Hepatocyte (in vitro differentiated cells): ENCODE measurements at places on chromosomes 3 and 15.

DNA sequence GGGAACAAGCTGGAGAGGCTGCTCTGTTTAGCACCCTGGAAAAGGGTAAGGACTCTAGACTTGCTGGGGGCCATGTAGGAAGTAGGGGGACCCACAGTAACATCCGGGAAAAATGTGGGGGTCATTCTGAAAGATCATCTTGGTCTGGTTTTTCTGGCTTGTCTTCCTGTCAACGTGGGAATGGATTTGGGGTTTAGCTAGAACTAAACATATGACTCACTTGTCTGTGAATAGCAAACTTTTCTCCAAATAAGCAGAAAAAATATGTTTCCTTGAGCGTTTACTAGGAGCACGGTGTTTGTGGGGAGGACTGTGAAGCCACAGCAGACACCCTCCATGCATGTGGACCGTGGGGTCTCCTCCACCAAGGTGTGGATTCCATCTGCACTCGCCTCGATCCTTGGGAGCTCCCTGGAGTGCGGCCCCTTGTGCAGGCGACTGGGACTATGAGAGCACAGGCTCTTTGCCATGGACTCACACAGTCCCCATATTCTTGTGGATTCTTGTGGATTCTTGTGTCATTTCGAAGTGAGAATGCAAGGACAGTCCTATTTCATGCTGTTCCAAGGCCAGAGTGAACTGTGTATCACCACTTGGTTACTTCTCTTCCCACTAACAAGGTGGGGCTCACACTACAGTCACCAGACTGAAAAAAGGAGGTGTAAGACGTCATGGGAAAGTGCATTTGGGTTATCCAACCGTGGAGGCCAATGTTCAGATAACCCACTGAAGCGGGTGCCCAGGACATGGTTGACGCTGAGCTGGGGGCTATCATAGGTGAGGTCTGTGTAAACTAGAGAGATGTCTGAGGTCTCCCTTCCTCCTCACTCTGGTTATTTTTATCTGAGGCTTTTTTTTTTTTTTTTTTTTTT lies 25.5 kb downstream of the PGPEP1L start:
- no peak for DNase-seq

GRCh38 chr3:108311797-108312196 lies 15.4 kb downstream of the HHLA2 start:
- peak; percentile 14 for DNase-seq

GRCh38 chr3:16322189-16322588 lies 57.2 kb downstream of the OXNAD1 start:
- DNase-seq = no peak

- DNase-seq = no peak
These were observed 149.7 kb upstream of the FRMD4B start for GRCh38 chr3:69535613-69536012.

- no peak for DNase-seq
These were observed 195.4 kb upstream of the WNT5A start for GRCh38 chr3:55682461-55682860.

DNA sequence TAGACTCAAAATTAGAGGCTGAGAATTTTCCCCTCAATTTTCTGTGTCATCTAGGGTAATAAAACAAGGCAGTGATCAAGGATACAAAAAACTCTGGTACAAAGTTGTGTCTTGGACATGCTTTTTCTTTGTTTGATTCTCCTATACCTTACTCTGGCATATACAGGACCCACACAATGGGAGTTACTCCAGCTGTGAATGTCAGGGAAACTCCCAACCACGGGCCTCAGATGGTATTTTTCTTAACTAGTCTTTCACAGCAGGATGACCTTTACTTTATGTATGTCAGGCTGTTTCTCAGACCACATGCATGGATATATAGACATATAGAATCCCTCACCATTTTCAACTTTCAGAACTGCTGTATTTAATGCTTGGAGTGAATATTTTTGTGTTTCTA lies 41.3 kb downstream of the FEZF2 start:
- no peak for DNase-seq

- no peak for DNase-seq
These were observed 41.4 kb upstream of the USP3 start for GRCh38 chr15:63463036-63463435.

DNA sequence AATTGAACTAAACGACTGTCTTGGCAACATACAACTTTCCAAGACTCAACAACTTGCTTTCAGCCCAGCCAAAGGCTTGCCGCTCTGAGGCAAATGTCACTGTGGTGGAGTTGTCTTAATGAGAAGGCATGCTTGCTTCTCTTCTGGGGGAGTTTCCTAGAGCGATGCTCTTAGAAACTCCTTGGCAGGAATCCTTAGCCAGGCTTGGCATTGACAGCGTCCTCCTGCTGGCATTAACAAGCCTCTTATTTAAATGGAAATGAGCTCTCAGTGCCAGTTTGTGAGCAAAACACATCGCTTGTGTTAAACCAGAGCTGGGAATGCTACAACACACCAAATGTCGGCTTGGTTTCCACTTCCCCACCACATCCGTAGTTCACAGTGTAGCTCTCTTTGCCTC lies 265.5 kb upstream of the TPRG1 start:
- no peak for DNase-seq

GRCh38 chr3:15542614-15543013 lies 21.1 kb upstream of the COLQ start:
- DNase-seq = no peak

- DNase-seq = no peak
These were observed 103.2 kb upstream of the ST8SIA2 start for GRCh38 chr15:92290359-92290992.

- no peak for DNase-seq
These were observed 217.8 kb downstream of the SOX2 start for GRCh38 chr3:181929501-181929900.

DNA sequence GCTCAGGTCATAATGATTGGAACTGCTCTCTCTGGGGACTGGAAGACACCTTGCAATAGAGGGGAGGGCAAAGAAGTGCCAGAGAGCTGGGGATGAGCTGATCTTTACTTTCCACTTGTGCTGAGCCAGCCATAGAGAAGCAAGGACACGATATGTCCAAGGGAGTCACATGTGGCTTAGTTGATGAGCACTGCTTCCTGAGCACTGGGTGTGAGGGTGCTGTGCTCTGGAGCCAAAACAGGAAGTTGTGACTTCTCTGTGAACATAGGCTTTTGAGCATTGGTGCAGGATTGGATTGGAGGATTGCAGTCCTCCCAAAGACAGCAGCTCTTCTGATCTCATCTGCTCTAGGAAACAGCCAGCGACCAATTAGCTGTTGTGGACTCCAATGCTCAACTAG lies 6.7 kb downstream of the PARP14 start:
- DNase-seq = no peak

- DNase-seq = no peak
These were observed 54.2 kb upstream of the AMOTL2 start for GRCh38 chr3:134428401-134428800.

GRCh38 chr3:110343945-110344344 lies 727.7 kb upstream of the NECTIN3 start:
- DNase-seq = no peak

DNA sequence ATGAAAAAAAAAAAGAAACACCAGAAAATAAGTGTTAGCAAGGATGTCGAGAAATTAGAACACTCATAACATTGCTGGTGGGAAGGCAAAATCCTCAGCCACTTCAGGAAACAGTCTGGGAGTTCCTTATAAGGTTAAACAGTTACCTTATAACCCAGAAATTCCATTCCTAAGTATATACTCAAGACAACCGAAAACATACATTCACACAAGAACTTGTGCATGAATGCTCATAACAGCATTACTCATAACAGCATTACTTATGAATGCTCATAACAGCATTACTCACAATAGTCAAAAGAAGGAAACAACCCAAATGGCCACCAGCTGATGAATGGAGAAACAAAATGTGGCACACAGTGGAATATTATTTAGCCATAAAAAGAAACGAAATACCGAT lies 34.8 kb upstream of the DCP1A start:
- no peak for DNase-seq

DNA sequence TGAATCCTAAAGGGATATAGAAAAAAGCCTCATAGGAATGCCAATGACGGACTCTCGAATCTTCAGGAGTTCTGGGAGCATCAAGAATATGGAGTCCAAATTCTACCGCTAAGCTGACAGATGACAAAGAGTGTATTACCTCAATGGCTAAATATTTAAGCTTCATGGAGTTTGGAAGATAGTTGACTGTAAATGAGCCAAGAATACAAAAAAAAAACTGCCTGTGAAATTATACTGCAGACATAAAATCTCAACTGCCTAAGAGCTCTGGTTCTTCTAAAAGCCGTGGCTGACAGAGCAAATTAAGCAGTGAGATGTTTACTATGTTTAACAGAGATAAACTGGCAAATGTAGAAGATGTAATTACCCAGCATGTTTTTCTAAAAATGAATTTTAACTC lies 140.0 kb downstream of the GADL1 start:
- no peak for DNase-seq

GRCh38 chr3:85476891-85477495 lies 518.2 kb downstream of the CADM2 start:
- DNase-seq = no peak

DNA sequence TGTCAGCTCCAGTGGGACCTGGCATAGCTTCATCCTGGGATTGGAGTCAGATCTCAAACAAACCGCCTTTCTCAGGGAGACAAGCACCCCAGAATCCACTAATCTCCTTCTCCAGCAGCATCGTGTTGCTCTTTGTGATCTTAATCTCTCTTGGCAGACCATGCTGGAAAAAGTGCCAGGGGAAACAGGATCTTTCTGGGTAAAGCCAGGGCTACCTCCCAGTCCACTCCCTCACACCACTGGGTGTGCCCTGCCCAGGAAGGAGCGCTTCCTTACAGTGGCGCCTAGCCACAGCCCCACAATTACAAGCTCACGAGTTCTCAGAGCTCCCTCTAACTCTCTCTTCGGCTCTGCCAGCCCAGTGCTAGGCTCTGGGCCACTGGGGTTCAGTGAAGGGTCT lies 32.2 kb downstream of the RPLP1 start:
- no peak for DNase-seq

GRCh38 chr3:52420388-52420787 lies 24.5 kb downstream of the SEMA3G start:
- DNase-seq = no peak

- DNase-seq = no peak
These were observed 28.5 kb downstream of the UBE2E1 start for GRCh38 chr3:23834082-23834870.

- DNase-seq = no peak
These were observed 8.6 kb downstream of the PAK6 start for GRCh38 chr15:40247406-40247971.

DNA sequence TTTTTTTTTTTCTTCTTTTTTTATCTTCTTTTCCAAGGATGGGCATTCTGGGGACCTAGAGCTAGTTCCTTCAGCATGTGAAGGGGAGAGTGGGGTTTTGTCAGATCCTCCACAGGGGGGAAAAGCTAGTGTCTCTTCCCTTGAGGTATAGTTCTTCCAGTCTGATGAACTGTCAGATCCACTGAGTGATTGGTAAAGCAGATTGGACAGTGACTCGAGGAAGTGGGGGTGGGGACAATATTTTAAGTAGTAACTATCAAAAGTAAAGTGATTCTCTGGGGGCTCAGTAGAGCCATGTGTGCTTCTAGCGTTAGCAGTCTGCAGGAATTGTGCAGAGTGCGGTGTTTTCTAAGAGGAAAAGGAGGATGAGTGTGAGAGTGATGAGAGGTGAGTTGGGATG lies 62.0 kb upstream of the TRIM71 start:
- no peak for DNase-seq

GRCh38 chr3:23937296-23937695 lies 7.8 kb upstream of the NR1D2 start:
- no peak for DNase-seq

GRCh38 chr3:175307642-175308041 lies 448.5 kb downstream of the NAALADL2 start:
- no peak for DNase-seq

DNA sequence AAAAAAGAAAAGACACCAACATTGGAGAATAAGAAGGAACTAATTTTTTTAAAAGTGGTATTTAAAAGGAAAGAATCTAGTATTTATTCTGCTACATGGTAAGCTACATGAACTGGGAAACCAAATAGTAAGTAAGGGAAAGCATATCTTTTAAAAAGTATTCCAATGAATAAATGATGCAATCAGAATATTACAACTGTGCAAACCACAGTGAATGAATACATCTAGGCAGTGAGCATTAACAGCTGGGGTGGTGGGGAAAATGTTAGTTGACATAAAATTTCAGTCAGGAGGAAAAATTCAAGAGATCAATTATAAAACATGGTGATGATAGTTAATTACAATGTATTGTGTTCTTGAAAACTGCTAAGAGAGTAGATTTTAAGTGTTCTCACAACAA lies 16.9 kb downstream of the ICE2 start:
- DNase-seq = no peak

- peak; percentile 28 for DNase-seq
These were observed 39.3 kb downstream of the EDEM1 start for GRCh38 chr3:5226783-5227182.

DNA sequence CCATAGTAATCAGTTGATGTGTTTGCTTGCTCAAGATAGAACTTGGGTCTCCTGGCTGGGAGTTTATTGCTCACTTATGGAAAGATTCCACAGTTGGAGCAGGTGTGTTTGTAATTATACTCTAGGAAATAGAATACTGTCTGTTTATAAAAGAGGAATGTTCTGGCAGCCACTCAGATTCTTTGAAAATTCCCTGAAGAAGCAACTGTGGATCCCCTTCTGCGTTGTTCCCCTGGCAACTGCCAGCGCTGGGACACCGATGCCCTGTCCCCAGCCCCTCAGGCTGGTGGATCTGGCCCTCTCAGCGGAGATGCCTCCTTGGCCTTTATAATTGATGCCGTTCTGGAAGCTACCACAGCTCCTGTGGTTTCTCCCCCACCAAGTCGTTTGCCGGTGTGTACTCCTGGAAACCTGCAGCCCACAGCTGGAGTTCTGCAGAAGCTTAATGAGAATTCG lies 225.9 kb downstream of the ITPR1 start:
- DNase-seq = no peak

- DNase-seq = no peak
These were observed 3.4 kb upstream of the LMAN1L start for GRCh38 chr15:74809242-74809641.

DNA sequence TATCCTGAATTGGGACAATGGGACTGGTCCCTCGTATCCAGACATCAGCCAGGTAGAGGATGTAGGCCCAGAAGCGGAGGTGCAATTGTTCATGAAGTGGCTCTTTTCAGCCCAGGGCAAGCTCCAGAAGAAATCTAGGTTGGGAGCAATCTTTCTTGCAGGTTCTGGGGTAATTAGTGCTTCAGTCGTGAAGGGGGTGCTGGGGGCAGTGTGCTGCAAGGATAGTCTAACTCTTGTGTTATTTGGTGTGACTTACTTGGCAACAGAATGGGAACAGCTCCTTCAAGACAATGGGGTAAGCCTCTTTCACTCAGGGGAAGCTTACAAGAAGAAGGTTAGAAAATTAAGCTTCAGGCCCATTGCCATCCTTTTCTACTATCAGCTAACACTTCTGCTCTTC lies 273.0 kb downstream of the DIPK2A start:
- no peak for DNase-seq
